ENCODE measurements at places on chromosomes 4 and X.

DNA sequence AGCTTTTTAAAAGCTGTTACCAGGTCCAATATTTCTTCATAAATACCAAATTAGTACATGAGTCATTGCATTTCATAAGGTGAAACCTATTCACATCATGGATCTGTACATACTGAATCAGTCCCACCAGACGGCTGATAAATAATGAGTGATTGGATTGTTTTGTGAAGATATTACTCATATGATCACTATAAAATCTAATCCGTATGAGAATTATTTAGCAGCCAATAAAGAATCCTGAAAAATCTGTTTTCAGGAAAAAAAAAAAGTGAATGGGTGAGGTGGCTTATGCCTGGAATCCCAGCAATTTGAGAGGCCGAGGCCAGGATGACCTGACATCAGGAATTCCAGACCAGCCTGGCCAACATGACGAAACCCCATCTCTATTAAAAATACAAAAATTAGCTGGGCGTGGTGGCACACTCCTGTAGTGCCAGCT lies 438.1 kb downstream of the INPP4B start:
- no peak for DNase-seq

GRCh38 chr4:151158979-151159378 lies 59.6 kb downstream of the RPS3A start:
- no peak for DNase-seq

GRCh38 chr4:110550260-110550659 lies 72.6 kb downstream of the PITX2 start:
- no peak for DNase-seq

DNA sequence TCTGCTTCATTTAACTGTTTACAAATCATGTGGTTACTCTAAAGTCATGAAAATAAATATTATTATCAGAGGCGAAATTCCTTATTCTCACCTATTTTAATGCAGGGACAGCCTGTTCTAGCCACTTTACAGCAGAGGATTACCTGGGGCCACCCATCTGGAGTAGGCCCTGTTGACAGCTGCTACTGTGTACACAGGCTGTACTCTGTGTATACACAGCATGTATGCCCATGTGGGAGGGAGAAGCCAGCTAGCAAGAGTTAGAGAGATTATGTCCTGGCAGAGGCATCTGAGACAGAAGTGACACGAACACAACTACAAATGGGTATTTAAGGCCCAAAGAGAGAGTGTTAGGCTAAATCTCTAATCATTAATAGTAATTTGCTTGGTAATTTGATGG lies 62.1 kb downstream of the GPRIN3 start:
- no peak for DNase-seq

DNA sequence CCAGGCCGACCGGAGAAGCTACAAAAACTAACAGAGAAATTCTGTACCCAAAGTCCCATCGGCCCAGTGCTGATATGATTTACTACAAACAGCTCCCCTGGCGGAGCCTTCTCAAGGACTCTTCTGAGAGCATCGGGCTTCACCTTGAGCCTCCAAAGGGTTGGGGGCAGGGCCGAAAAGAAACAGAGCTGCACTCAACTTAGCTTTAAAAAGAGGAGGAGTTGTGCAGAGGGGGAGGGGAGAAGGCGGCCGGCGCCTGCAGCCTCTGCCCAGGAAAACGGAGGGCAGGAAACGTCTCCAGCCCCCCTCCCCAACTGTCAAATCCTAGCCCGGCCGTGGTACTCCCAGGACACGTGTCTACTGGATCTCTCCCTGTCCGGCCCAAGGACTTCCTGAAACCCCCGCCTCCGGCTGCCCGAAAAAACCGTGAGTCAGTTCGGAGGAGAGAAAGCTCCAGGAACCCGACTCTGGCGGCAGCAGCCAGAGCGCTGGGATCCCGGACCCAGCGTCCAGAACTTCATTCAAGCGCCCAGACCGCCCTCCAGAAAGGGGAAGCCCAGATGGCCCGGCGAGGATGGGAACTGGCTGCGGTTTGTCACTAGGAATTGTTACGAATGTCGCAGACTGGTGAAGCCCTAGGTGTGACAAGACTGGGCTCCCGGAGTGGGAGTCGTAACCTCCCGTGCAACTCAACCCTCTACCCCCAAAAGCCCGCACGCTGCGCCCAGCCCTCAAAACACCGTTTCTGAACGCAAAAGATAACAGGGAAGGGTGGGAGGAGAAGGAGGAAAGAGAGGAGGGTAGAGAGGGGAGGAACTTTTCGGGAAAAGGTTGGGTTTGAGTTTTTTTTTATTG lies 973 bp downstream of the ADAMTS3 start:
- peak; percentile 50 for DNase-seq

DNA sequence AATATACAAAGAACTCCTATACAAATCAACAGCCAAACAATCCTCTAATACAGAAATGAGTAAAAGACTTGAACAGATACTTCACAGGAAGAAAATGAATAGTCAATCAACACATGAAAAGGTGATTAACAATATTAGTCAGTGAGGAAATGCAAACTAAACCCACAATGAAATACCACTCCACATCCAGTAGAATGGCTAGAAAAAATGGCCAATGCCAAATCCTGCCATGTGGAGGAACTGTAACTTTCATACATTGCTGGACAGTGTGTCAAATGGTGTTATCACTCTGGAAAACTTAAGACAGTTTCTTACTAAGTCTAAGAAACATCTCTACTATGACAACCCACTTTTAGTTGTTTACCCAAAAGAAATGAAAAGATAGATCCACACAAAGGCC lies 59.5 kb downstream of the NSG1 start:
- DNase-seq = no peak

- DNase-seq = no peak
Observed at GRCh38 chr4:8725071-8725841, 132.7 kb downstream of the CPZ start.

DNA sequence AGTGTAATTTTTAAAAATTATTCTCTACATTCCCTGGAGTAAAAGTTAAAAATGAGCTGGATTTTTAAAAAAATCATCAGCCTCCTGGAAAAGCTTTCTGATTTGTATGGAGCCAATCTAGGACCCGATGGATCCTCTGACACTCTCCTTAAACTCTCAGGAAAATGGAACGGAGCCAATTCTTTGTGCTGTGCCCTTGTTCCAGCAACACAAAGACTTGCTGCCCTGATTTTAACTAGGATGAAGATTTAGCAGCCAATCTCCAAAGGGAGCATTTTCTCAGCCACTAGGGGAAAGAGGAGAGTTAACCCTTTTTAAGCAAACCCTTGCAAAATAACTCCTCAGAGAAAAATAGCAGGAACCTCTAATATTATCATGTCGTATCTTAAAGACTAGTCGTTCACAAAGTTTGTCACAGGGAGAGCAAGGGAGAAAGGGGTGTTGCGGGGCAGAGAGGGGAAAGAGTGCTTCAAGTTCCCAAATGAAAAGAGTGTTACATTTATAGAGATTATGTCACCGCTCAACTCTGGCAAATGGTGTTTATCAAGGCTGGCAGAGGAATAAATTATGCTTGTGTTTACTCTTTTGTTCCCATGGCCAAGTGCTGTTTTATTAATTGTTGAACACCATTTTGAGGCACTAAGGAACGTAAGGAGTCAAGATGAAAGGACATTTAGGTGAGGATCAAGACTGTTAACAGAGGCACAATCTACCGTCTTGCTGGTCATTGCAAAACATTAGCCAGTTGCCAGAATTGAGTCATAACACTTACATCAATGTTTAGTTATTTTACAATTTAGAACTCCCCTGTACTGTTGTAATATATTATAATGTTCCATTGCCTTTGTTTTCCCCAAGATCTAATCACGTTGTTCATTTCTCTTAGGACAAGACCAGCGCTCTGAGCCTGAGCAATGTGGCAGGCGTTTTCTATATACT lies 250.7 kb downstream of the THOC2 start:
- DNase-seq = no peak
